ENCODE measurements at places on chromosomes 4 and X. TPM values are rescaled to one million over a fixed set of nuclear protein-coding genes. Genes with fewer than 3 reads are reported as not detected.
A peak's percentile ranks its signal among the peaks of the same experiment; 100 is the strongest.

DNA sequence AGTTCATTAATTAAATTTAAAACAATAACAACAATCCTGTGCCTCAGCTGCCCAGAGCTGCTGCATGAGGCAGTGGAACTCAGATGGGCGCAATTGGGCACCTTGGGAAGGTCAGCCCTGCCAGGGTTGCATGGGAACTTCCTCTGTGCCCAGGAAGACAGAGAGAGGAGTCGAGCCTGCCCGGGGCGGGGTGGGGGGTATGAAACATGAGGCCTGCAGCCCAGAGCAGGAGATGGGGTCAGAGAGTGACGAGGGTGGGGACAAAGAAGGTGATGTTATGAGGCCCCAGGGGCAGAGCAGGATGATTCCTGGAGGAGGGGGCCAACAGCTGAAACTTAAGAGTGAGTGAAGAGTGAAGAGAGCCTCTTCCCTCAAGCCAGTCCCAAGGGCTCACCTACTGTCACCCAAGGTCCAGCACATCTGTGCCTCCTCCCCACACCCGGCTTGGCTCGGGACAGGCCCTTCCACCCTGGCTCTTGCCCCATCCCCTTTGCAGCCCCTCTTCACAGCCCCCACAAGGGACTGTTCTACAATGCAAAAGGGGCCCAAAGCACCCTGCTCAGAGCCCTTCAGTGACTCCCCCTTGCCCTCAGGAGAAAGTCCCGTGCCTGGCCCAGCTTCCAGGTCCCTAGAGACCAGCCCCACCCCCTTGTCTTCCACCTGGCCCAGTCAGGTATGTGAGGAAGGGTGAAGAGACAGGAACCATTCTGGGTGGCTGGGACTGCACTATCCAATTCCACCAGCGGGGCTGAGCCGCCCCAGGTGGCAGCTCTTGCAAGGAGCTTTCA lies 31.4 kb downstream of the HMX1 start:
- no peak overlapping the region for H3K4me3 ChIP-seq
- no peaks in the 10 kb centered on the region for H3K36me3 ChIP-seq
- H3K27ac ChIP-seq = no peak overlapping the region
- no peak for DNase-seq
- no peaks in the 10 kb centered on the region for H3K4me1 ChIP-seq

The SPANXN3 gene
- total RNA-seq = not detected

DNA sequence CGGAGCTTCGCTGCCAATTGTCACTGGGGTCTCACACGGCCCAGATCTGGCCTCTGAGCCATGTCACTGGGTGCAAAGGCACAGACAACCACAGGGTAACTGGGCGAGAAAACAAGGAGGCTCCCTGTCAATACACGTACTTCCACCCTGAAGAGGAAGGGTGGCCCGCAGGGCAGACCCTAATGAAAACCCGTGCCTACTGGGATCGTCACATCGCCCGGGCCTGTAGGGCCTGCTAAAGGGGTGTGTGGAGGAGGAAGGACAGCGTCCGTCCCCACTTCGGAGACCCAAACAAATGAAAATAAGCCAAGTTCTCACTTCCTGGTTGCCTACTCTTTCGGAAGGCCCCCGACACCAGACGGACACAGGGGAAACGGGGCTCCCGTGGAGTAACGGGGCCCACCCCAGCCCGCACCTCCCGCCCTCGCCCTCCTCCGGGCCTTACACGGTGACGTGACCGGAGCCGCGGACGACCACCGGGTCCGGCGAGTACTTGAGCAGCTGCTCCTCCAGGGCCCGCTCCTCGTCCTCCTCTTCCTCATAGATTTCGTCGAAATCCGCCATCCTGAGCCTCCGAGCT lies 578 bp downstream of the CHIC2 start:
- H3K4me1 ChIP-seq = peaks cover 44% of the 10 kb centered on the region
- H3K36me3 ChIP-seq = no peaks in the 10 kb centered on the region
- no peaks in the 10 kb centered on the region for H3K27me3 ChIP-seq
- peak overlapping the region; percentile 98 for H3K27ac ChIP-seq
- DNase-seq = no peak
- H3K4me3 ChIP-seq = peak overlapping the region; percentile 96

GRCh38 chr4:85790582-85790981 lies 315.6 kb downstream of the ARHGAP24 start:
- H3K27me3 ChIP-seq = no peaks in the 10 kb centered on the region
- no peak for DNase-seq
- H3K4me3 ChIP-seq = no peak overlapping the region
- H3K4me1 ChIP-seq = no peaks in the 10 kb centered on the region
- H3K27ac ChIP-seq = no peak overlapping the region

DNA sequence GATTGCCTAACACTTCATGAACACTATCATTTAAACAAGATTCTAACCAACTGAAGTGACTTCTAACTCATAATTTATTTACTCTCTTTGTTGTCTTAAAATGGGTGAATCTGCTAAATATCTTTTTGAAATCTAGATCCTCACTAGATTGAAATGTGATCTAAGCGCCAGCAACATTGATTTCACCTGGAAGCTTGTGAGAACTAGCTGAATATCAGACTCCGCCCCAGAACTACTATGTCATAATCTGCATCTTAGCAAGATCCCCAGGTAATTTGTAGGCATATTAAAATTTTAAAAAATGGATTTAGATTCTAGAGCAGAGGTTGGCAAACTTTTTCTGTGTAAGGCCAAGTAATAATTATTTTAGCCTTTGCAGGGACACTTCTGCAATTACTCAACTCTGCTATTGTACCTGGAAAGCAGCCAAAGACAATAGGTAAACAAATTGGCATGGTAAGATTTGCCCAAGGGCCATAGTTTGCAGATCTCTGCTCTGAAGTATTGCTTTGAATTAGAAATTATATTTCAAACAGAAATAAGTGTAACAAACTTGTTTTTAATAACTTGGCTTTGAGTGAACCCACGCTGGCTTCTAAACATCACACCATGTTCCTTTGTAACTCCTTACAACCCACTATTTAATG lies 121.5 kb downstream of the REELD1 start:
- no peaks in the 10 kb centered on the region for H3K27me3 ChIP-seq
- H3K36me3 ChIP-seq = no peaks in the 10 kb centered on the region
- H3K4me3 ChIP-seq = no peak overlapping the region
- H3K27ac ChIP-seq = no peak overlapping the region
- peaks cover 7% of the 10 kb centered on the region for H3K4me1 ChIP-seq
- DNase-seq = no peak

The FRYL gene
- total RNA-seq = 69.3 TPM

The TEC gene
- total RNA-seq = 2.4 TPM

GRCh38 chr4:61193863-61194262 lies 6.3 kb upstream of the ADGRL3 start:
- H3K36me3 ChIP-seq = no peaks in the 10 kb centered on the region
- H3K27me3 ChIP-seq = no peaks in the 10 kb centered on the region
- no peak for DNase-seq
- no peaks in the 10 kb centered on the region for H3K4me1 ChIP-seq
- H3K27ac ChIP-seq = no peak overlapping the region

DNA sequence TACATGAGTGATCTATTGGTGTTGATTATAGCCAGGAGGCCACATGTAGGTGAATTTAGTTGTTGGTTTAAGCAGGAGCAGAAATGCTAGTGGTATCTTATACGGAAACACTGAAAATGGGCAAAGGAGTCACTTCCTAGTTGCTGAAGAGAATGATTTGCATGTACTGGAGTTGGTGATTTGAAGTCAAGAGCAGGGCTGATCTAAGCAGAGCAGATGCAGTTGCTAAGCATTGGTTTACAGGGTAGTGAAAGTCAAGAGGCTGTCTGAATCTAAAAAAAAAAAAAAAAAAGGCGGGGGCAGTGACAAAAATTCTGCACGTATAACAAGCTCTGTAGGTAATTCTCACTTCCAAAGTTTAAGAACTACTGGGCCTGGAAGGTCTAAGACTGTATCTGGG lies 90.4 kb upstream of the HPRT1 start:
- no peak overlapping the region for H3K4me3 ChIP-seq
- no peak overlapping the region for H3K27ac ChIP-seq
- H3K27me3 ChIP-seq = no peaks in the 10 kb centered on the region
- no peaks in the 10 kb centered on the region for H3K36me3 ChIP-seq
- DNase-seq = no peak

The AFP gene
- total RNA-seq = not detected

DNA sequence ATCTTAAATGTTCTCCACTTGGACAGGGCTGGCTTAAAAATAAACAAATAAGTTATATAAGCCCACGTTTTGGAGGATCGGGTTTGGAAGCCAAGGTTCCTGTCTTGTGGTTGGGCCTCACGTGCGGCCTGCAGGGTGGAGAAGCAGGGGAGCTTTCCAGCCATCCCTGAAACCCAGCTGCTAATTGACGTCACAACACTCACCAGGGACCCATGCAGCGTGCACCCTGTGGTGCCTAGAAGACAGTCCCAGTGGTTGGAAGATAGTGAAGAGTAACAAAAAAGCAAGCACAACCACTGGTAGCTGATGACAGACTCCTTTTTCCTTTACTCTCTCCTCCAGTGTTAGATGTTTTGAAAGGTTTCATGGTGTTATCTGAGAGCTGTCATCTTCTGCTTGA lies 142.0 kb upstream of the RBPJ start:
- DNase-seq = no peak
- no peak overlapping the region for H3K27ac ChIP-seq
- no peaks in the 10 kb centered on the region for H3K36me3 ChIP-seq

DNA sequence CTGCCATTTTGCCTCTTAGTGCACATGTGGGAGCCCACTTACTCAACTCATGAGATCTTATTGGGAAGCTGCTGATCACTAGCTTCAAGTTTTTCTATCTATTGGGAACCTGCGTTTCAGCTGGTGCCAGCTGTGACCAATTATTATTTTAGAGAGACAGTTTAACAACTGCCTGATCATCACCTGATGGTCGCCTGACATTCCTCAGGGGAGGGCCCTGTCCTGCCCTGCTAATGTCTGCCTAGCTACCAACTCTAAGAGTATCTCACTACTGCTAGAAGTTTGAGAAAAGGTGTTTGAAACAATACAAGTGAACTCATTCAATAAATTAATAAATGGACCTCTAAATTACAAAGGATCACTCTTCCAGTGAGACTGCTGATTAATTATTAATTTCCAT lies 95.5 kb downstream of the PCDH7 start:
- H3K36me3 ChIP-seq = no peaks in the 10 kb centered on the region
- no peak overlapping the region for H3K4me3 ChIP-seq
- H3K4me1 ChIP-seq = no peaks in the 10 kb centered on the region
- no peak overlapping the region for H3K27ac ChIP-seq
- H3K27me3 ChIP-seq = no peaks in the 10 kb centered on the region

DNA sequence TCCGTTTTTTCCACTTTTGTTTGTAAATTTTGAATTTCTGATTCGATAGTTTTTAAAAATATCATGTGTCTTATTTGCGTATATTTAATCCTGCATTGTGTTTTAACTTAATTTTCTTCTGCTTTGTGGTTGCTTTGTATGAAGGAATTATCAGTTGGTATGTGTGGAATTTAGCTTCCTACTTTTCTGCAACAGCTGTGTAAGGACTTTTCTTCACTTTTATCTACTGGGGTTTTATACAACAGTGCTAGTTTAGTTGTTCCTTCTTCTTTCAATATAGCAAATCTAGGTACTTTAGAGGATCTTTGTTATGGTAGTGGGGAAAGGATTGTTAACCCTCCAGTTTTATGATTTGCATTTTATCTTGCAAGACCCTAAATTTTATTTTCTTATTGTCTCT lies 410.3 kb downstream of the CCSER1 start:
- no peak for DNase-seq
- no peaks in the 10 kb centered on the region for H3K4me1 ChIP-seq
- H3K27me3 ChIP-seq = no peaks in the 10 kb centered on the region
- H3K36me3 ChIP-seq = no peaks in the 10 kb centered on the region

DNA sequence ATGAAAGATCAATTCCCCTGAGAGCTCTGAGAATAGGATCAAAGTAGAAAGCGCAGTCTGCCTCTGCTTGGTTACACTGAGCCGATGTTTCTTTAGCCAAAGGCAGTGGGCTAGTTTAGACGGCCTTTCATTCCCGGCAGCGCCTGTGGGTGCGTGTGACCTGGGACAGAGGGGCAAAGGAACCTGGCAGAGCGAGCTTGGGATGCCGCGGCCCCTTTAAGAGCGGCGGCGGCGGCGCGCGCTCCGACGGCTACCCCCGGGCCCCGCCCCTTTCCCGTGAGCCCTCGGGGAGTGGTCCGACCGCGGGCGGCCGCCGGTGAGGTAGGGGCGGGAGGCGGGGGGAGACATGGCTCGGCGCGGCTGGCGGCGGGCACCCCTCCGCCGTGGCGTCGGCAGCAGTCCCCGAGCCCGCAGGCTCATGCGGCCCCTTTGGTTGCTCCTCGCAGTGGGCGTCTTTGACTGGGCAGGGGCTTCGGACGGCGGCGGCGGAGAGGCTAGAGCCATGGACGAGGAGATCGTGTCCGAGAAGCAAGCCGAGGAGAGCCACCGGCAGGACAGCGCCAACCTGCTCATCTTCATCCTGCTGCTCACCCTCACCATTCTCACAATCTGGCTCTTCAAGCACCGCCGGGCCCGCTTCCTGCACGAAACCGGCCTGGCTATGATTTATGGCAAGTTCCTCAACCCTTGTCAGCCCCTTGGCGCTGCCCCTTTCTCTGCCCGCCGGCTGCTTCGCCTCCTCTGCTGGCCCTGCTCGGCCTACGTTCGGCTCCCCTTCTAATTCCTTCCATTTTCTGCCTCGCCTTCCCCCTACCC lies at the start of gene SLC9A6:
TSS of gene SLC9A6 (plus strand) at position 279 of the 816 bp plus-strand sequence. CDS start at position 503, 224 bp downstream.
- H3K27me3 ChIP-seq = no peaks in the 10 kb centered on the region
- peaks cover 28% of the 10 kb centered on the region for H3K4me1 ChIP-seq
- H3K27ac ChIP-seq = peak within 1 kb of the TSS; percentile 67
- H3K4me3 ChIP-seq = peak within 1 kb of the TSS; percentile 77
- peak; percentile 66 for DNase-seq
- H3K36me3 ChIP-seq = no peaks in the 10 kb centered on the region

- H3K4me1 ChIP-seq = no peaks in the 10 kb centered on the region
- H3K4me3 ChIP-seq = no peak overlapping the region
- no peaks in the 10 kb centered on the region for H3K27me3 ChIP-seq
- H3K36me3 ChIP-seq = no peaks in the 10 kb centered on the region
- no peak for DNase-seq
Observed at GRCh38 chr4:109947457-109947856, 34.8 kb downstream of the EGF start.

- H3K36me3 ChIP-seq = no peaks in the 10 kb centered on the region
- no peak overlapping the region for H3K27ac ChIP-seq
- H3K4me1 ChIP-seq = no peaks in the 10 kb centered on the region
- no peak for DNase-seq
- H3K4me3 ChIP-seq = no peak overlapping the region
- no peaks in the 10 kb centered on the region for H3K27me3 ChIP-seq
Observed at GRCh38 chr4:90648791-90649190, 521.6 kb downstream of the CCSER1 start.

The LNX1 gene
- not detected for total RNA-seq

GRCh38 chr4:33649015-33649414 lies 2595.3 kb downstream of the ARAP2 start:
- H3K27me3 ChIP-seq = no peaks in the 10 kb centered on the region
- H3K4me3 ChIP-seq = no peak overlapping the region
- no peaks in the 10 kb centered on the region for H3K4me1 ChIP-seq
- no peaks in the 10 kb centered on the region for H3K36me3 ChIP-seq

The SOD3 gene
- total RNA-seq = not detected

The OPRPN gene
- not detected for total RNA-seq

GRCh38 chr4:48295116-48295515 lies 25.5 kb upstream of the TEC start:
- H3K4me3 ChIP-seq = no peak overlapping the region
- DNase-seq = no peak
- H3K36me3 ChIP-seq = no peaks in the 10 kb centered on the region
- no peaks in the 10 kb centered on the region for H3K27me3 ChIP-seq
- H3K4me1 ChIP-seq = no peaks in the 10 kb centered on the region
- no peak overlapping the region for H3K27ac ChIP-seq

The MAGEA10 gene
- not detected for total RNA-seq

The KIF4A gene
- total RNA-seq = 16.5 TPM
